Stimulated activated naive CD8-positive, alpha-beta T cell treated with anti-CD3 and anti-CD28 coated beads, Interleukin-15, amount 100 ng/mL, for 72 hours (primary cell): ENCODE measurements at places on chromosomes 1 and 21.

- no peak for DNase-seq
These were observed 14.5 kb downstream of the VAV3 start for GRCh38 chr1:107950464-107950863.

DNA sequence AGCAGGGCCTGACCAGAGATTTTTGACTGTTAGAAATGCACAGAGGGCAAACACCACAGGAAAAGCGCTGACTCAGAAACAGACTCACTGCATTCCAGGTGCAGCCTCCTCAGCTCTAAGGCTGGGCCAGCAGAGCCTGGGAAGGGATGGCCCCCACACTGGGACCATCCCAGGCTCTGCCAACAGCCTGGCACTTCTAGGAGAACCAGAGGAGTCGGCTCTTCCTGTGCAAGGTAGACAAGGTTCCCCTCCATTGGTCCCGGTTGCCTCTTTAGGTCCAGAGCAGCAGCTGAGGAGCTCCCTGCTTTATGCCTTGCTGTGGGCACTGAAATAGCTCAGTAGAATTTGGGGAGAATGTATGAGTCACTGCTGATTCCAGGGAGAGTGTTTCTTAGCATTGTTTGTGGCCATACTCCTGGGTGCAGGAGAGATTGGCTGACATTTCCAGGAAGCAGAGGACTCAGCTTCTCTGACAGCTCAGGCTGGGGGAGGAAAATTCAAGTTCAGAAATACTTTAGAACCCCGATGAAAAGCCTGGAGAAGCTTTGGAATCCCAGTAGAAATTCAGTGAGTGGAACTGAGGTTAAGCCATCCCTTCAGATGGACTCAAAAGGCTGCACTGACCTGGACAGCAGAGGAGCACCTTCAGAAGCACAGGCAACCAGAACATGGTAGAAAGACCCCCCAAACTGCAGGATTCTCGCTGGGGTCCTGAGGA, 19.7 kb downstream of the PRAMEF1 start:
- no peak for DNase-seq

DNA sequence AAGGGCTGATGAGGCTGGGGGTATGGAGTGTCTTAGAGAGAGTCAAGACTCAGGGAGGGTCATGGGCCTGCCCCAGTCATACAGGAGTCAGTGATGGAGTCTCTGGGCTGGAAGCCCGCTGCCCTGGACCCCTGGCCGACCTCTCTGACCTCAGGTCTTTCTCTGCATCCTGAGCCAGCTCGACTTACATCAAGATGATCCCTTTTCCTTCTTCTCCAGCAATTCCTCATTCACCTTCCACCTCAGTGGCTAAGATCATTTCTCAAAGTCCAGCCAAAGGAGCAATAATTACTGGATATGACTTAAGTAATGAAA, 308.6 kb downstream of the MATN1 start:
- no peak for DNase-seq

DNA sequence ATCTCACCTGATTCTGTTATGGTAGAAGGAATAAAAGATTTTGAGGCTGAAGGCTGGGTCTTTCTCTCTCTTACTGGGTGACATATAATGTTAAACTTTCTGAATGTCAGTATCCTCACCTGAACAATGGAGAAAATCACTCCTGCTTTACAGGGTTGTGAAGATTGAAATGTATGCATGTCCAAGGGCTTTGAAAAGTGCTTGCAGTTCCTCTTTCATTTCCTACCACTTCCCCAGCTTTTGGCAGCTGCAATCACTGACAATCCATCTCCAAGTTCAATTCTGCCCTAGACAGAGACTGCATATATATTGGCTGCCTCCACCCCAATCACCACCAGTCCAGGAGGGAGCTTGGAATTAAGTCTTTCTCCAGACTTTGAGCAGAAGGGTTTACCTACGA, 39.8 kb downstream of the FAM78B start:
- DNase-seq = no peak

- DNase-seq = no peak
These were observed 26.6 kb downstream of the RPS6KA1 start for GRCh38 chr1:26556111-26556510.

DNA sequence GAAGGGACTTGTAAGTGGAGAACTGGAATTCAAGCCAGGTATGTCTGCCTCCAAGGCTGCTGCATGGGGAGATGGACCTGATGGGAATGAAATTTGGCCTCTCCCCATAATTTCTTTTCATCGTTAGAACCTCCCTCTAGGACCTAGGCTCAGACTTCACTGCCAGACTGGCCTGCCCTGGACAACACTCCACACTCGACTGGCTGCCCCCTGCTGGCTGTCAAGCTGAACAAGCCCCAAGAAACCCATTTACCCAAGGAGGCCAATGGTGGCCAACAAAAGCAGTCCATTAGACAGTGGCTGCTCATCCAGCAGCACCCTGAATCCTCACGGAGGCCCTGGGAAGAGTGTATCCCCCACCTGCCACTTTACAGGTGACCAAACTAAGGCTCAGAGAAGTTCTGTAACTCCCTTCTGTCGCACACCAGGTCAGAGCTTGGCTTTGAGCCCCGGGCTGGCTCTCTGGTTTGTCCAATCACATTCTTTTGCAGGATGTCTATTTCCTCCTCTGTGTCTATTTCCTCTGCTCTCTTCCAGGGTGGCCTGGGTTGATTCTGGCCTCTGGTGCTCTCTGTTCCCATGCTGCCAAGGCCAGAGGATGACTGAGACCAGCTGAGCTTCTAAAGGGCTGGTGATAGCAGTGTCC, 3.8 kb downstream of the RNF186 start:
- DNase-seq = peak; percentile 31

- DNase-seq = no peak
These were observed 166.9 kb upstream of the SYT6 start for GRCh38 chr1:114320586-114320985.

- no peak for DNase-seq
These were observed 111.6 kb upstream of the ERRFI1 start for GRCh38 chr1:8137481-8138244.

DNA sequence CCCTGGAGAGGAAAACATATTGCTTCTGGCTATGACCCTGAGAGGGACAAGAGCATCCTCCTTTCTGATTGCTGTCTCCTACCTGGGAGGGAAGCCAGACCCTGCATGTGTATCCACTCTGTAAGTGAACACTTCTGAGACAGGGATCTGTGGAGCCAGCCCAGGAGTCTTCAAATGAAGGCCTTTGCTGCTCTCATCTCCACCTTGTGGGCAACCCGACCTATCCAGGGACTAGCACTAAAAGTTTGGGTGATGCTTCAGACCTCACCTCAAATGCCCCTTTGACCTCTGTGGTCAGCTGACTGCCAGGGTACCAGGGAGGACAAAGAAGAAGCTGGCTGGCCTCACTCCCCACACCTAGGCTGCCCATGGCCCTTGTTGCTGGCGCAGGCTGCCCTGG, 64.7 kb downstream of the KCND3 start:
- no peak for DNase-seq

- DNase-seq = no peak
These were observed 161.0 kb downstream of the ZNF326 start for GRCh38 chr1:90155721-90156487.

- no peak for DNase-seq
These were observed 6.4 kb upstream of the MYBPHL start for GRCh38 chr1:109312978-109313775.

DNA sequence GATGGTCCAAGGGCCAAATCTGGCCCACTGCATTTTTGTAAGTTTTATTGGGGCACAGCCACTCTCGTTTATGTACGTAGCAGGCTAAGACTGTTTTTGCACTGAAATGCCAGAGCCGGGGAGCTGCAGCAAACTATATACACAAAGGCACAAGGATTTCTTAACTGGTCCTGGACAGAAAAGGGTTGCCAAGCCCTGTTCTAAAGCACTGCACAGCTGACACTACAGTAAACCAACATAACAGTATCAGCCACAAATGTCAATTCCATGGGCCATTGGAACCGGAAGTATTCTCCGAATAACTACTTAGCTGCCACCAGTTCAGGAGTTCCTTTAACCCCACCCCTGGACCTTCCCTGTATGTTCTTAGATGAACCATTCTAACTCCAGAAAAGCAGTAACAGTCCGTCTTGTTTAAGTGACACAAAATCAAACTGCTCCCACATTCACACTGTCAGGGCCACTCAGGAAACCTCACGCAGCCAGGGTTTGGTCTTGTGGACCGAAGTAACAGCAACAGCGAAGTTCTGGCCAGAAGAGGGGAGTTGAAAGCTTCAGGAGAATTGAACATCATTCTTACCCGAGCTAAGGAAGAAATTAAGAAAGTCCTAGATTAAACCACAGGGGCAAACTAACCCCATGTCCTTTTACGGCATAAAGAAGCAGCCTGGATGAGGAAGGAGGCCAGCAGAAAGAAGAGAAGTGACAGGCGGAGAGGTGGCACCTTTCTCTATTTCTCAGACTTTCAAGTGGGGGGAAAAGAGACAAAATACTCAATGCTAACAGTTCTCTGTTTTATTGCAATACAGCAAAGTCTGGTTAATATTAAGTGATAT, 49.2 kb downstream of the COQ8A start:
- DNase-seq = no peak

DNA sequence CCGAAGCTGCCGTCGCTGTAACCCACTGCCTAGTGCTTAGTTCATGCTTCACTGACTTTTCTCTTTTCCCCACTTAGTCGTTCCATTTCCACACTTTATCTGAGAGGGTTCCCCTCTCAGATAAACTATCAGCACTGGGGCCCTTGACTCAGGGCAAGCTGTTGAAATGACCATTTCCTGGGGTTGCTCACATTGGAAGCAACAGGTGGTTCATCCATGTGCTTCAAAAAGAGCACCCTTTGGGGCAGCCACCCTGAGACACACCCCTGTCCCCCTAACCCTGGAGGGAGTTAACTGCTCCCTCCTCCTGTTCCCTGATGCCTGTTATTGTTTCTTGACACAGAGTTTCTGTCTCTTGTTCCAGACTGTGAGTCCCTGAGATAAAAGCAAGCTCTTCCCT, 107.2 kb downstream of the PTPRU start:
- DNase-seq = no peak

- no peak for DNase-seq
These were observed 4.7 kb downstream of the GALE start for GRCh38 chr1:23795676-23796465.

- DNase-seq = no peak
These were observed 74.2 kb downstream of the GABPA start for GRCh38 chr21:25809013-25809412.

DNA sequence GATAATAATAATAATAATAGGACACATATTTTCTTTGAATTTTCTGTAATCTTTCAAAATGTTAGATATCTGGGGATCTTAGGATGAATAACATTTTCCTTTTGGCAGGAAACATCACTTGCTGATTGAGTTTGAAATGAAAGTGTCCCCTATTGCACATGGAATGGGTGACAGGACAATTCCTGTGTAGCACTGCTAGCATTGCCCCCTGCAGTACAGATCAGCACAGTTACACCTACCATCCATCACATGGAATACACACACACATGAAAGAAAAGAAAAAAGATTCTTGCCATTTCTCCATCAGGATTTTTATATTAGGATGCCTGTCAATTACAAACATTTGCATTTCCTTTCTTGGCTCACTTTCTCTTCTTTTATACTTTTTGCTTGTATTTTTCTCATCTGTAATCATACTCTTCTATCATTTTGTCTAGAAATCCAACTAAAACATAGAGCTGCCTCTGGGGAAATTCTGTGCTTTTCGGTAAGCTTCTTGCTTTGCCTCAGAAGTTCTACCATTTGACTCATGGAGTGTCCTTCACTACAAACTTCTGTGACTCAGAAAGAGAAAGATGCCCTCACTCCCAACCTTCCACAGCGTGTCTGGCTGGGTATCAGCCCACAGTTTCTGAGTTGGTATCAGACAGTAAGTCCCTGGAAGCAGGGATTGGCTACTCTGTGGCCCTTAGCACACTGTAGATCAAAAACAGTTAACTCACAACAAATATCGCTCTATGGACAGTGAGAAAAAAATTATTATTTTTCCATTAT, 641.2 kb downstream of the PTPRC start:
- DNase-seq = no peak

GRCh38 chr1:163195728-163196448, 6.8 kb downstream of the RGS5 start:
- no peak for DNase-seq

GRCh38 chr1:10776190-10776905, 20.1 kb downstream of the CASZ1 start:
- no peak for DNase-seq

GRCh38 chr1:206962272-206962671, 8.0 kb downstream of the FCAMR start:
- no peak for DNase-seq

GRCh38 chr1:41101950-41102607, 80.6 kb upstream of the SLFNL1 start:
- no peak for DNase-seq

GRCh38 chr1:180566495-180566894, 7.7 kb downstream of the OVAAL start:
- DNase-seq = no peak
